ENCODE measurements at places on chromosomes 12 and 14. TPM values are rescaled to one million over a fixed set of nuclear protein-coding genes. Genes with fewer than 3 reads are reported as not detected.
A peak's percentile ranks its signal among the peaks of the same experiment; 100 is the strongest.

- no peak overlapping the region for H3K27ac ChIP-seq
- DNase-seq: no peak
- no peaks in the 10 kb centered on the region for H3K36me3 ChIP-seq
- no peak overlapping the region for H3K4me3 ChIP-seq
- no peaks in the 10 kb centered on the region for H3K4me1 ChIP-seq
- no peaks in the 10 kb centered on the region for H3K27me3 ChIP-seq
These were observed 1.6 kb upstream of the C12orf71 start for GRCh38 chr12:27083861-27084394.

DNA sequence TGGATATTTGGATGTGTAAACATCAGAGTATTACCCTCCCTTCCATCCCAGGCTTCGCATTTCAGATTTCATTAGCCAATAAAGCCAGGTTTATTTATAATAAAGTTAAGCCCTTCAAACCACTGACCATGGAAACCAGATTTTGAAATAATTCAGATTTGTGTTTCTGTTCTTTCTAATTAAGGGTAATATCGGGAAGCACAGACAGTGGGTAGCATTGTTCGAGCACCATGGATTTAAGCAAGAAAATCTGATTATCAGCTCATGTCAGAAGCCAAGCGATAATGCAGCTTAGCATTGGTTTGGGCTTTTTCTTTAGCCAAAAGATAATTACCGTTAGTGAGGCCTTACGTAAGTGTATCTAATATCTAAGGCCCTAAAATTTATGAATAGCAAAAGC, 116.1 kb downstream of the C12orf42 start:
- no peak for DNase-seq
- no peak overlapping the region for H3K27ac ChIP-seq
- no peaks in the 10 kb centered on the region for H3K4me1 ChIP-seq
- H3K4me3 ChIP-seq: no peak overlapping the region
- H3K36me3 ChIP-seq: no peaks in the 10 kb centered on the region

- peak overlapping the region; percentile 69 for H3K4me3 ChIP-seq
- H3K36me3 ChIP-seq: no peaks in the 10 kb centered on the region
- H3K4me1 ChIP-seq: peaks cover 82% of the 10 kb centered on the region
These were observed 334.5 kb downstream of the TMEM121 start for GRCh38 chr14:105860615-105861580.

DNA sequence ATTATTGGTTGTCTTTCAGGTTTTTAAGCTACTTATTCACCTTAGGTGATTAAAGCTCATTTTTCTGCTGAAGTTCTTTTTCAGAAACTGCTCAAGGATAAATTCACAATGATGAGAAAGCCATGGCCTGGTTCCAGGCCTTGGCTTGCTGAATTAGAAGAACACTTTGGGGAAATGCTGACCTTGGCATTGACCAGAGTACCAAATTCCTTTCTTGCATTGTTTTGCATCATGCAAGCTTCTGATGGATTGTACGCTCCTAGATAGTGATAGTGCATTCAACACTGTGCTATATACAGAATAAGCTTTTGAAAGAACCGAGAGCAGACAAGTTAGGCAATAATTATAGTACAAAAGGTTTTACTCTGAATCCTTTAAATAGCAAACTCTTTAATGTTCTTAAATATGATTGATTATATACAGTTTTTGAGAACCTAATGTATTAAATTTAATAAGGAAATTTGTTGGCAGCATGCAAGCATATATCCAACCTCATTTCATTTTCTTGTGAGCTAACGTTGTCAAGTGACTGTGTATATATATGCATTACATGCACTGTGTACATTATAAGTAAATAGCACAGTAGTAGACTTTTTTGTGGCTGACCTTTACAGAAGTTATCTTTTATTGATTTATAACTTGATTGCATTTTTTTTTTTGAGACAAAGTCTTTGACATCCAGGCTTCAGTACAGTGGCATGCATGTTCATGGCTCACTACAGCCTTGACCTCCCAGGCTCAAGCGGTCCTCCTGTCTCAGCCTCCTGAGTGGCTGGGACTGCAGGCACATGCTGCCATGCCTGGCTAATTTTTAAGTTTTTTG, 99.2 kb downstream of the DIP2B start:
- H3K27ac ChIP-seq: no peak overlapping the region
- no peak overlapping the region for H3K4me3 ChIP-seq
- DNase-seq: no peak
- no peaks in the 10 kb centered on the region for H3K27me3 ChIP-seq

- no peaks in the 10 kb centered on the region for H3K27me3 ChIP-seq
- H3K4me3 ChIP-seq: no peak overlapping the region
- no peaks in the 10 kb centered on the region for H3K36me3 ChIP-seq
- H3K27ac ChIP-seq: no peak overlapping the region
These were observed 57.9 kb downstream of the PDE3A start for GRCh38 chr12:20426191-20426590.

- no peaks in the 10 kb centered on the region for H3K27me3 ChIP-seq
- no peak overlapping the region for H3K4me3 ChIP-seq
- peaks cover 26% of the 10 kb centered on the region for H3K36me3 ChIP-seq
- peaks cover 65% of the 10 kb centered on the region for H3K4me1 ChIP-seq
These were observed 74.3 kb downstream of the SUSD6 start for GRCh38 chr14:69685716-69686115.

GRCh38 chr14:101554991-101555668, 6.2 kb upstream of the DIO3 start:
- H3K36me3 ChIP-seq: no peaks in the 10 kb centered on the region
- H3K4me3 ChIP-seq: no peak overlapping the region
- no peaks in the 10 kb centered on the region for H3K4me1 ChIP-seq

- no peak for DNase-seq
- H3K4me3 ChIP-seq: no peak overlapping the region
- no peaks in the 10 kb centered on the region for H3K4me1 ChIP-seq
- H3K36me3 ChIP-seq: no peaks in the 10 kb centered on the region
- H3K27ac ChIP-seq: no peak overlapping the region
These were observed 225.4 kb upstream of the KITLG start for GRCh38 chr12:88805692-88806091.

DNA sequence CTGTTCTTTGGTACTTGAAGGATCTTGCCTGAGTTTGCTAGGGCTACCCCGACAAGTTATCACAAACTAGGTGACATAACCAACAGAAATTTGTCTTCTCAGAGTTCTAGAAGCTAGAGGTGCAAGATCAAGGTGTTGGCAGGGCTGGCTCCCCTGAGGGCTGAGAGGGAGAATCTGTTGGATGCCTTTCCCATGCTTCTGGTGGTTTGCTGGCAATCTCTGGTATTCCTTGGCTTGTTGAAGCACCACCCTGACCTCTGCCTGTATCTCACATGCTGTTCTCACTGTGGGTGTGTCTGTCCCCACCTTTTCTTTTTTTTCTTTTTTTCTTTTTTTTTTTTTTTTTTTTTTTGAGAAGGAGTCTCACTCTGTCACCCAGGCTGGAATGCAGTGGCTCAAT, 81.2 kb downstream of the VCPKMT start:
- no peak overlapping the region for H3K27ac ChIP-seq
- H3K4me1 ChIP-seq: peaks cover 78% of the 10 kb centered on the region
- DNase-seq: no peak
- H3K27me3 ChIP-seq: no peaks in the 10 kb centered on the region
- no peak overlapping the region for H3K4me3 ChIP-seq

GRCh38 chr14:100556936-100557505, 30.2 kb downstream of the BEGAIN start:
- no peak overlapping the region for H3K27ac ChIP-seq
- peaks cover 6% of the 10 kb centered on the region for H3K4me1 ChIP-seq
- H3K36me3 ChIP-seq: no peaks in the 10 kb centered on the region
- DNase-seq: no peak

DNA sequence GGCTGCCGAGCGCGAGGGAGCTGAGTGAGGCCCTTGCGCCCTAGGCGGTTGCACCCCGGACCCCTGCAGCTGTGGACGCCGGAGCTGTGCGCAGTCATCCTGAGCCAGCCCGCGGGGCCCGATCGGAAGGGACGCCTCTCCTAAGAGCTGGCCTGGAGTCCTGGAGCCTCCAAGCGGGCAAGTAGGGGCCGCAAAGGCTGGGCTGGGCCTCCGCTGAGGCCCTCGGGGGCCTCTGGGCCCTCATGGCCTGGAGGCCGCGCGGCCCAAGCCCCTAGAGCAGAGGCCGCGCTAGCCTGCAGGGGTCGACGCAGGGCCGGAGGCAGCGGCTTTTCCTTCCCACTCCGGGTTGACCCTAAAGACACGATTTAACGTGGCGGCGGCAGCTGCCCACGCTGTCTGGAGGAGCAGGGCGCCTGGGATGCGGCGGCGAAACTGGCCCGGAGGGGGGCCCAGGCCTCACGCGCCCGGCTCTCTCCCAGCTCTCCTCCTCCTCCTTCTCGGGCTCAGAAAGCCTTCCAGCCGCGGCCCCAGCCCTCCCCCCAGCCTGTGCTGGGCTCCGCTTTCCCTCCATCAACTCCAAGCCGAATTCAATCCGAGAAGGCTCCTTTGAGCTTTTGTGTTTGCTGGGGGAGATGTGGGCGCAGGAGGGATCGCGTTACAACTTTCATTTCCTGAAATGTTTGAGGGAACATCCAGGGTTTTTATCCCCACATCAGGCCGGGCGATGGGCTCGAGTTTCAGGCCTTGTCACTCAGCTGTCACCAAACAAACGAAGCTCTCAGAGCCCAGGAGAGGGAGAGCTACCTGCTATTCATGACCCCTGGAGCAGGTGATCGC, 11.6 kb downstream of the SIX1 start:
- H3K4me1 ChIP-seq: peaks cover 18% of the 10 kb centered on the region
- H3K4me3 ChIP-seq: no peak overlapping the region
- no peak overlapping the region for H3K27ac ChIP-seq
- H3K36me3 ChIP-seq: peaks cover 6% of the 10 kb centered on the region
- peaks cover 62% of the 10 kb centered on the region for H3K27me3 ChIP-seq
- no peak for DNase-seq

- H3K27me3 ChIP-seq: no peaks in the 10 kb centered on the region
- H3K4me1 ChIP-seq: no peaks in the 10 kb centered on the region
These were observed 162.5 kb downstream of the C12orf50 start for GRCh38 chr12:87866578-87867292.

- no peak overlapping the region for H3K4me3 ChIP-seq
- no peak overlapping the region for H3K27ac ChIP-seq
- DNase-seq: no peak
- H3K36me3 ChIP-seq: no peaks in the 10 kb centered on the region
These were observed 36.3 kb upstream of the HECTD1 start for GRCh38 chr14:31243860-31244259.

- DNase-seq: no peak
- peaks cover 31% of the 10 kb centered on the region for H3K27me3 ChIP-seq
- H3K4me3 ChIP-seq: no peak overlapping the region
- no peaks in the 10 kb centered on the region for H3K4me1 ChIP-seq
- H3K27ac ChIP-seq: no peak overlapping the region
- H3K36me3 ChIP-seq: no peaks in the 10 kb centered on the region
These were observed 13.2 kb upstream of the COCH start for GRCh38 chr14:30861200-30861599.

DNA sequence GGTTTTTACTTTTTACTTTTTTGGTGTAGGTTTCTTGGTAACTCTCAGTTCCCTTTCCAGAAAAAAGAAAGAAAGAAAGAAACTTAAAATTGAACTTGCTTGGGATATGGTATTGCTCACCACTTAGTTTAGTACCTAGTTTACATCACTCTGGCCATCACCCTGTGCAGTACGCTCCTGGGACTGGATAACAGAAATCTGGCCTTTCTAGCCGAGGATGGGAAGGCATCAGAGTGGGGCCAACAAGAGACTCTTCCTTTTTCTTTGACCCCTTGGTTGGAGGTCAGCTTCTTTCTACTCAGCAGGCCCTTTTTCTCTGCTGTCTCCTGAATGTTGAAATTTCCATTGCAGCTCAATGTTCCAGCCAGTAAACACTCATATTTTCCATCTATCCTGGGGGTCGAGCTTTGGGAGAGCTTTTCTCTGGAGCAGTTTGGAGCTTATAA, 156.6 kb downstream of the TGFB3 start:
- peaks cover 16% of the 10 kb centered on the region for H3K36me3 ChIP-seq
- H3K4me3 ChIP-seq: no peak overlapping the region
- H3K27ac ChIP-seq: no peak overlapping the region

DNA sequence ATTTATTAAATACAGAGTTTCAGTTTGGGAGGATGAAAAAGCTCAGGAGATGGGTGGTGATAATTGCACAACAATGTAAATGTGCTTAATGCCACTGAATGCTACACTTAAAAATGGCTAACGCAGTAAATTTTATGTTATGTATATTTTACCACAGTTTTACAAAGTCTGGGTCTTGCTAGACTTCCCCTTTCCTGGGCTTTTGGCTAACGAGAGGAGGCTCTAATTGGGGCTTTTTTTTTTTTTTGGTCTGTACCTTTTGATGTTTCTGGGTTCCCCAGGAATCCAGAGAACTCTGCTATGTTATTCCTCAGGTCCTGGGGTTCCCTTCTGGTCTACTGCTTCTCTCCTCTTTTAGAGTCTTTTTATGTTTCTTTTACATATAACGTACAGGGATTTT, 355.5 kb downstream of the CACNA1C start:
- peaks cover 7% of the 10 kb centered on the region for H3K27me3 ChIP-seq
- no peaks in the 10 kb centered on the region for H3K4me1 ChIP-seq
- DNase-seq: no peak
- H3K27ac ChIP-seq: no peak overlapping the region

The PPM1H gene
- not detected for total RNA-seq

The SAMD4A gene
- total RNA-seq: 3.6 TPM

The RASSF9 gene
- total RNA-seq: not detected

The ZFYVE21 gene
- total RNA-seq: 16.7 TPM

The DPF3 gene
- total RNA-seq: 10.7 TPM
